ENCODE measurements at places on chromosomes 13 and 19.

DNA sequence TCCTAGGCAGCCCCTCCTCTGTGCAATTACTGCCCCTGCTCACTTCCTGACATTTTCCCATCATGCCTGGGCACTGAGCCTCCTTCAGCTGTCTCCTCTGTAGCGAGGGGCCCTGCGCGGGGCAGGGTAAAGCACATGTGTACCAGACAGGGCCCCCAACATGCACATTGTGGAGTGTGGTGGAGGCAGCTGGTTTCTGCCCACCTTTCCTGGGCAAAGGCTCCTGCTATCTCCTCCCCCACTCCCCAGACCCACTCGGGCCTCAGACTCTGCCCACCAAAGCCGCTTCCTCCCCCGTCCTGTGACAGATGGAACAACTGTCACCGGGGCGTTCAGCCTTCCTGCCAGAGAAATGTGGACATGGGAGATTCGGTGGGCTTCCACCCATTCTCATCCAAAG, 2.9 kb upstream of the KPTN start:
- no peak for DNase-seq

- DNase-seq = no peak
Observed at GRCh38 chr13:76609643-76610042, 276.6 kb downstream of the KCTD12 start.

DNA sequence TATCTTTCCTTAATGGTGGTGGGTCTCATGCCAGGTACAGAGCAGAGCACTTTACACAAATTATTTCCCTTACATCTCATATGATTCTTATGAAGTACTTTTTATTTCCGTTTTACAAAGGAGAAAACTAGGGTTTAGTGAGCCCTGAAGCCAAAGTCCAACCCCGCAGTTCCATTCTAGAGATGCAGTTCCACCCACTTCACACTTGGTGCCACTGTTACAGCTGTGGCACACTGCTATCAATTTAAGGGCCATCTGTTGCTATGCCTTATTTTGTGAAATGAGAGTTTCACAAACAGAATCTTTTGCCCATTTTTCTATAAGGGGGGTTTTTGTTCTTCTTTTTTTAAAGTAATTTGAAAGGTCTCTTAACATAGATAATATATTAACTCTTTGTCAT, 12.9 kb downstream of the MIPEP start:
- DNase-seq = peak; percentile 38

DNA sequence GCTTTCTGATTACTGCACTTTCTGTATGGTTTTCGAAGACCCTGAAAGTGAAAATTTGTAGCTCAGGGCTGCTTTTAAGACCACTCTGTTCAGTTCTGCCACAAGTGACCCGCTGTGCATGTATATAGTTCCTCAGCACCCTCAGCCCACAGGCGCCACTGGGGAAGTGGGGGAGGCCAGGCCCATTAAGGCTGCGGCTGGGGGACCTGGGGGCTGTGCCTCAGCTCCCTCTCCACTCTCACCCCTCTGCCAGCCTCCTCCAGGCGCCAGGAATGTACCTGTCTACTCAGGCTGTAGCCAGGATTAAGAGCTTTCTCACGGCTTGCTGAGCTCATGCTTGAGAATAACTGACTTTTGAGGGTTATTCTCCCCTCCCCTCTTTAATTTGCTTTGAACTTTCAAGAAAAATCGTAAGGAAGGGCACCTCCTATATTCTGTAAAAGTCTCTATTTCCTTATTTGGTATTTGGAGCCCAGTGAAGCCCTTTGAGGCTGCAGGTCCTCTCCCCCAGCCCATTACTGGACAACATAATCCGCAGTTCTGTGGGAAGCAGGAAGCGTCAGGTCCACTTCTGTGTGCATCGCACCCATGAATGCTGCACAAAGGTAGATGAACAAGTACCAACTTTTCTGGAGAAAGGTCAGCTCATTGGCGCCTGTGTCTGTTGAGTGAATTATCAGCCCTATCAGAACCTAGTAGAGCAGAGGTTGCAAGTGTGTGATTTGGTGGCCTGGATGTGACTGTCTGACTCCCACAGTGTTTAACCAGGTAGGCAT, 29.6 kb downstream of the GJA3 start:
- DNase-seq = peak; percentile 19

DNA sequence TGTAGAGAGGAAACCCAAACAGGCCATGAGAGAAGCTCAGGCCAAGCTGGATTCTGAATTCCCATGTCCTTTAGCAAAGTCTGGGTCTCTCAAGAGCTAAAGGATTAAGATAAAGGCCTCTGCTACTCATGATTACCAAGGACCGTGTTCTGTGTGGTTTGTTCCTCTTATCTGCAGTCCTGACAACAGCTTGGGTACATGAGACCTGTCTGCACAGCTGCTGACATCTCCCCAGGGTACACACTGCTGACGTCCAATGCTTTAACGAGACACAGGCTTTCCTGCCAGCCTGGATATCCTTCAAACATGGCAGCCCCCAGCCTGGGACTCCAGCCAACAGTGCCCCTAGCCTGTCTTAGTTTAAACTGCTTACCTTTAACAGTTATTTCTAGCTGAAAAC, 211.0 kb downstream of the SLC7A1 start:
- no peak for DNase-seq

GRCh38 chr13:85249151-85249550, 550.1 kb downstream of the SLITRK6 start:
- DNase-seq = no peak

GRCh38 chr13:105721016-105721415, 814.4 kb downstream of the EFNB2 start:
- DNase-seq = no peak

DNA sequence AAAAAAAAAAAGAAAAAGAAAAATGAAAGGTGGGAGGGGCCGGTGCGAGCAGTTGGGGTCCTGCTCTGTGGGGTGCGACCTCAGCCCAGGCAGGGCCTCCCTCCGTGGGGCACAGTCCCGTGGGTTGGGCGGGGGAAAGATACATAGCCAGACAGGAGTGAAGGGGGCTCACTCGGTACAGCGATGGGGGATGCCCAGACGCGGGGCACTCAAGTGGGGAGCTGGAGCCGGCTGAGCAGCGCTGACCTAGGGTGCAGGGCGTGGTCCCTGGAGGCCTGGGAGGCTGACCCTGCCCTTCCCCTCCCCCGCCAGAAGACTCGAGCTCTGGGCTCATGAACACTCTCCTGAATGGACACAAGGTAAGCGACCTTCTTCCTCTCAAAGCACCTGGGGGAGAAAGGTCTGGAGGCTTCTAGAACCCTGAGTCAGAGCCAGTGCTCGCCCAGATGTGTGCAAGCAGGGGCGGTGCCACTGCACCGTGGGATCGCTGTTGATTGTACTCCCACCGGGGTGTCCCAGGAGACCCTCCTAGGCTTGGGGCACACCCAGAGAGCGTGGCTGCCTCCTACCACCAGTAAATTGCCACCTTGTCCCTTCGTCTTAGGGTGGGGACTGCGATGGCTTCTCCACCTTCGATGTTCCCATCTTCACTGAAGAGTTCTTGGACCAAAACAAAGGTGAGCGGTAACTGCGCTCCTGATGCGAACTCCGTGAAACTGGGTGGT, 3.4 kb downstream of the HMG20B start:
- no peak for DNase-seq

GRCh38 chr13:44620057-44620456, 43.9 kb upstream of the TSC22D1 start:
- no peak for DNase-seq

GRCh38 chr13:74466864-74467263, 332.7 kb upstream of the KLF12 start:
- no peak for DNase-seq

- DNase-seq = no peak
Observed at GRCh38 chr19:6891761-6892385, 4.5 kb downstream of the ADGRE1 start.

DNA sequence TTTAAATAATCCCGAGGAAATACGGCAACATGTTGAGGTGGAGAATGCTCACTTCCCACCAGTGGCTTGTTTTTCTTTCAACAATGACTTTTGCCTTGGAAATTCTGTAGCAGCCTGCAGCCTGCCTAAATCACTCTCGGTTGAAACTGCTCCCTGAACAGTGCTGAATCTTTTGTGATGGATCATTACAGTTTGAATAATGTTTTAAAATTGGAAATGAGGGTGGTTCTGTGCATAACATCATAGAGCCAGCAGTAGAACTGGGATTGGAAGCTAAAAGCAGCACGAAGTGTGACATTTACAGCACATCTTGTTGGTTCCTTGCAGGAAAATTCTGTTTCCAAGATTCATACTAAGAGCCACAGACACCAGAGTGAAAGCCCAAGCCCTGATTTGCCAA, 74.1 kb upstream of the GPR12 start:
- no peak for DNase-seq

- no peak for DNase-seq
Observed at GRCh38 chr13:30847650-30848307, 58.3 kb upstream of the MEDAG start.

- no peak for DNase-seq
Observed at GRCh38 chr13:43270130-43270830, 246.9 kb downstream of the DNAJC15 start.

- peak; percentile 56 for DNase-seq
Observed at GRCh38 chr13:33017323-33017929, 1.2 kb downstream of the KL start.

DNA sequence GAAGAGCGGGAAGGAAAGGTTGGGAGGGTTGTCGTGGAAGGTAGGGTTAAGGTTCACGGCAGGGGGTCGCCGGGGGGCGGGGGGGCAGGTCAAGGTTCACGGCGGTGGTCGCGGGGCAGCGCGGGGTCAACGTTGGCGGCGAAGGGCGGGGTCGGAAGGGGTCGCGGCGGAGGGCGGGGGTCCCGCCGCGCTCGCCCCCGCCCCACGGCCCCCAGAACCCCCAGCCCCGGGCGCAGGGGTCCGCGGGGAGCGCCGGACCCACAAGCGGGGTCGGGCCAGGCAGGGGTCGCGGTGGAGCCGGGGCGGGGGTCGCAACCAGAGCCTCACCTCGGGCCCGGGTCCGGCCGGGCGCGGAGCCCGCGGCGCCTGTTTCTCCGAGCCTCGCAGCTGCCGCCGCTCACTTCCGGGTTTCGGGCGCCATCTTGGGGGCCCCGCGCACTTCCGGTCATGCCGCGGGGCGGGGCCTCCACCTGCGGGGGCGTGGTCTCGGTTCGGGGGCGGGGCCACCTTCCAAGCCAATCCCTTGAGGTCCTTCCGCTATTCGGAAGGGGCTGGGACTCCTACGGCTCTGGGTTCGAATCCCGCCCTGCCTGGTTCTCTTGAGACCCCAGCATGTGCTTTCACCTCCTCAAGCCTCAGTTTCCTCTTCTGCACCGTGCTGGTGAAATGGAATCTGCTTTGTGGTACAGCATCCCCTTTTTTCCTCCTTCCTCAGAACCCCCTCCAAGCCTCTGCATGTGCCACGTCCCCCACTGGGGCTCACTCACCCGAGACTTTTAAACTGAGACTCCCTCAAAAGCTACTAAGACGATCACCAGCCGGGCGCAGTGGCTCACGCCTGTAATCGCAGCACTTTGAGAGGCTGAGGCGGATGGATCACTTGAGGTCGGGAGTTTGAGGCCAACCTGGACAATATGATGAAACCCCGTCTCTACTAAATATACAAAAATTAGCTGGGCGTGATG, at the start of gene SBNO2:
TSS of gene SBNO2 (minus strand) at position 424 of the 965 bp plus-strand sequence. CDS start 19,992 bp downstream, outside the sequence.
- peak; percentile 96 for DNase-seq

DNA sequence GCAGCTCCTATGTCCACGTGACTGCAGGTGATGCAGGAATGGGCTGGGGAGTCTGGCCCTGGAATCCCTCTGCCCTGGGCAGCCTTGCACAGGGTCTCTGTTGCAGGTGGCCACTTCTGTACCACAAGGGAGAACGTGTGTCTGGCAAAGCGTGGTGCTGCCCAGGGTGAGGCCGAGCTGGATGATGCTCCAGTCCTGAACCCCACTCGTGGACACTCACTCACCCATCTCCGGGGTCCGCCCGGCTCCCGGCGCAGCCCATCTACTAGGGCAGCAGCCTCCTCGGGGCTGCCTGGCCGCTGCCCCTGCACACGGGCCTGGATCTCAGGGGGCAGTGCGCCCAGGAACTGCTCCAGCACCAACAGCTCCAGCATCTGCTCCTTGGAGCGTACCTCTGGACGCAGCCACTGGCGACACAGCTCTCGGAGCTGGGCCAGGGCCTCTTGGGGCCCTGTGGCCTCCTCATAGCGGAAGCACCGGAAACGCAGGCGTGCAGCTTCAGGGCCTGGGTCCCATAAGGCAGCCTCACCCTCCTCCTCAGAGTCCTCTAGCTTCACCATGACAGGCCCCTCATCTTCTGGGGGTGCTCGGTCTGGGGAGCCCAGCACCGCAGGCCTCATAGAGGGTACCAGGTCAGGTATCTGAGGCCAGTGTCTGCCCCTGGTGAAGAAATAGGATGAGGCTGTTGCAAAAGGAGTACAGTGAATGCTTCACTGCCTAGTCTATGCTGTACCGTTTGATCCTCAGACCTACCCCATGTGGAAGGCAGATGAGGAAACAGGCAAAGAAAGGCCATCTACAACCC, 2.2 kb downstream of the MZF1 start:
- no peak for DNase-seq

DNA sequence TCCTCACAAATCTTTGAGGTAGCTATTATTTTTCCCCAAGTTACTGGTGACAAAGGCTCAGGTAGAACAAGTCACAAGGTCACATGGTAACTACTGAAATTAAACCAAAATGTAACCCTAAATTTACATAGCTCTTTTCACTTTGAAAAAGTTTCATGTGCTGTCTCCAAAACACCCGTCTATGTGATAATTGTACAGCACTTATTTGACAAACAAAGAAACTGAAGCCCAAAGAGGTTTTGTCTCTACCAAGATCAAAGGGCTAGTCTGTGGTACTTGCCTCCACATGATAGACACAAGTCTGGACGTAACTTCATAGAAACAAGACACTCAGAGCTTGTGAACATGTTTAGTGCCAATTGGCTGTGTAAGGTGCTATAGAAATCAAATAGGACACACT, 108.3 kb downstream of the SACS start:
- DNase-seq = no peak

- DNase-seq = peak; percentile 88
Observed at GRCh38 chr19:50332244-50333038, 3.3 kb upstream of the KCNC3 start.

DNA sequence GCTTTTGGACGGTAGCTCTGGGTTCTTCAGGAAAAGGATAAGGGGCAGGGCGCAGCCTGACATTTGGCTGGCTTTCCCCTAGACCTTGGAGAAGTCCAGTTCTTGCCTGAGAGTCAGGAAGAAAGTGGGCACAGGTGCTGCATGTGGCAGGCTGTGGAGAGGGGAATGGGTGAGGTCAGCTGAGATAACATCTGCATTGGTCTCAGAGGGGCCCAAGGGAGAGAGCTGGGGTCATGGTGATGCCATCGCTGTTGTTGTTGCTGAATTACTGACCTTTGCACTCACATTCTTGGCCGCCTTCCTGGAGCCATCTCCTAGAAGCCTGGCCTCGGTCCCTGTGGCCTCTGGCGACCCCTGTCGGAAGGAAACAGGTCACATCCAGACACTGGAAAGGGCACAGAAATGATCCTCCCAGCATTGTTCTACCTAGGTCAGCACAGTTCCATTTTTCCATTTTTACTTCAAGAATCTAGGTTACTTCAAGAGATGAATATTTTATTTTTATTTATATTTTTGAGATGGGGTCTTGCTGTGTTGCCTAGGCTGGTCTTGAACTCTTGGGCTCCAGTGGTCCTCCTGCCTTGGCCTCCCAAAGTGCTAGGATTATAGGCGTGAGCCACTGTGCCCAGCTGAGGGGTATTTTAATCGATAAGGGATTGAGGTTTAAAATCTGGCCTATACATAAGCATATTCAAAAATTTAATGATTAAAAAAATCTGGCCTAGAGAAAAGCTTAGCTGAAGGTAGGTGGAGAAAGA, 6.5 kb upstream of the LIPE start:
- peak; percentile 92 for DNase-seq

All from Caco-2 (cell line).